ENCODE measurements at places on chromosomes 12 and 14.

DNA sequence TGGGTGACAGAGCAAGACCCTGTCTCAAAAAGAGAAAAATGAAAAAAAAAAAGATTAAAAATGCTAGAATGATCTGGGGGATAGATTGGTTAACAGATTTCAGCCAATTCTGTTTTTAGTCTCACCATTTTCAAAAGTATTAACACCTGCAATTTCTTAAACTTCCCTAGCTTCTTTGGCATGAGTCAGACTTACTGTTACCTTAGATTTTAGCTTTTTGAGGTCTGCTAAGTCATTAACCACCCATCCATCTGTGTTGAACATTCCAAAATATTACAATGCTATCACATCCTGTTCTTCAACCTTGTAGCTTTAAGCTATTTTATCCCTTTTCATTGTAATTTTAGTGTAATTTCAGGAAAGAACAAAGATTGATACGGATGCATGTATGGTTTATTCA, 59.3 kb downstream of the PPP1R13B start:
- no peak for DNase-seq

- no peak for DNase-seq
Measured at GRCh38 chr12:5437182-5437583, 5.3 kb downstream of the NTF3 start.

DNA sequence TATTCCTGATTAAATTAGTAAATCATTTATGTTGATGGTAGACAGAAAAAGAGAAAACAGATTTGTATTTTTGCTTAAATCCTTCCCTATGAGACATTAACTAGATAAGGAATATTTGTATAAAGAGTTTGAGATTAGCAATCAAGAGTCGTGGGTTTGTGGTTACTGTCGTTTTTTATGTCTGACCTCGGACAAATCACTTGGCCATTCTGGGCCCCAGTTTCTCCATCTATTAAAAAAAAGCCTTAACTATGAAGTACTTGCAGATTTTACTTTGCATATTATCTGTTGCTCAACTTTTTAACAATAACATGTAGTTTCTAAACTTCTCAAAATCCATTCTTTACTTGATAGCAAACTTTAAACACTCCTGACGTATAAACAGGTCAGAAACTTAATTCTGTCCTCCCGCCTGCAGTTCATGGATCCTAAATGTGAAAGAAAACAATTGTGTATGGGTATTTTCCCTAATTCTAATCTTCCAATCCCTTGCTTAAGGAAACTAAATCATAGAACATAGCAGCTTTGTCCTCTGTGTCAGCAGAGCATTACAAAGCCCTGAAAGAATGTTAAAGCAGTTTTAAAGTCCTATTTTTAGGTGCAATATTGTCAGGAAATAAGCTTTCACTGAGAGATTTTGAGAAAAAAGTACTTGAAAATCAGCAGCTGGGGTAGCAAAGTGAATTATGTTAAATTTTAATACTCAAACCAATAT, 118.2 kb downstream of the GPR135 start:
- DNase-seq, result no peak

DNA sequence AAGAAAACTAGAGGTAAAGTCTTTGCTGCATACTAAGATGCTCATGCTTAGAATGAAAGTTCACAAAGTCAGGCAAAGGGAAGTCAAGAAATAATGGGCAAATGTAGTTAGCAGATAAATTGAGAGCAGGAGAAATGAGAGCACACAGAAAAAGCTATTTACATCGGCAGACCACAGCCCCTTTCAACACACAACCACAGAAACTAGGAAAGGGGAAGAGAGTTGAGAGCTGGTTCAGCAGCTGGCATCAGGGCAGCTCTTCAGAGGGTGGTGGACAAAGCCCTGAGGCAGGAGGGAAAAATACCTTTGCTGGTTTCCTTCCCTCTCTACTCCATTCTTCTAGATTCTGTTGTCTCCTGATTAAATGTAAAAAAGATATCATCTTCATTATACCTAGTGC, 95.4 kb upstream of the ANO4 start:
- no peak for DNase-seq

- no peak for DNase-seq
Measured at GRCh38 chr14:51855234-51855633, 5.2 kb upstream of the GNG2 start.

- no peak for DNase-seq
Measured at GRCh38 chr12:130689408-130690405, 26.4 kb downstream of the RIMBP2 start.

DNA sequence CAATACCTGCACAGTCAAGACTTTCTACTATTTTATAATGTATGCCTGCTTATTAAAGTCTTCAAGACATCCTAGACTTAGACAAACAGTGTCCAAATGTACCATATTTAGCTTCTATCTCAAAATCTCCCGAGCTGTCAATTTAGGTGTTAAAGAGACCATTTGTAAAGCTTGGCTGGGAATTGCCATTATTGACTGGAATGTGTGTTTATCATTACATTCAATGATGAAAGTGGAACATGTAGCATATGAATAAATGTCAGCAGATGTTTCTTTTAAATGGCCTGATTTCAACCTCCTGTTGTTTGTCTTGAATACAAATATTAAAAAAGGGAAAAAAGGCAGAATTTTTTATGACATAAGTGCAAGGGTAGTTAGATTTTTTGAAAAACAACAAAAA, 572.3 kb downstream of the PRKD1 start:
- no peak for DNase-seq

- no peak for DNase-seq
Measured at GRCh38 chr14:95286645-95287044, 33.1 kb downstream of the CLMN start.

- no peak for DNase-seq
Measured at GRCh38 chr14:93700928-93701327, 87.4 kb downstream of the PRIMA1 start.

- no peak for DNase-seq
Measured at GRCh38 chr12:57715786-57716185, 21.9 kb downstream of the OS9 start.

- no peak for DNase-seq
Measured at GRCh38 chr14:70515811-70516210, 19.0 kb downstream of the ADAM20 start.

- DNase-seq, result no peak
Measured at GRCh38 chr12:2286047-2286446, 233.3 kb downstream of the CACNA1C start.

DNA sequence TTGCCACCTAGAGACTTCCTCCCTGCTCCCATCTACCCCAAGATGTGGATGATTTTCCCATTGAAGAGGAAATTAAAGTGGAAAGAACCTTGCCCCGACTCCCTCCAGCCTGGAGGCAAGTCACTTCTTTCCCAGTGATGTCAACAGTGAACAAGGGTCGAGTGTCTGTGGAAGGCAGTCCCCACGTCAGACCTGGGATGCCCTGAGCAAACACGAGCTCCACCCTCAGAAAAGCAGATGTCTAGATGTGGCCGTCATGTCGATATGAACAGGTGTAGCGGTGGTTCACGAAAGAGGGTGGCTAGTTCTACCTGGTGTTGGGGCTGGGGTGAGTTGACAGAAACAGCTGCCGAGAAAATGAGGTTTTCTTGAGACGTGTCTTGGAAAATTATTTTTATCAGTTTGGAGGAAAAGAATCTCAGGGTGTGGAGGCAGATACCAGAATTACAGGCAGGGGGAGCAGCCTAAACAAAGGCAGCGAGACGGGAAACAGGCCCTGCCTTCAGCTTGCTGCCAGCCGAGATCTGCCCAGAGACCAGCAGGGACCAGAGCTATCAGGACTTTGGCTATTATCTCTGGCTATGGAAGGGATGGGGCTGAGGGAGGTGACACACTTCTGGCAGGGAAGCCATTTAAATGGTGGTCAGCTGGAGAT, 25.9 kb downstream of the SYNDIG1L start:
- DNase-seq, result no peak

- DNase-seq, result no peak
Measured at GRCh38 chr14:31457665-31458659, 656 bp upstream of the DTD2 start.

DNA sequence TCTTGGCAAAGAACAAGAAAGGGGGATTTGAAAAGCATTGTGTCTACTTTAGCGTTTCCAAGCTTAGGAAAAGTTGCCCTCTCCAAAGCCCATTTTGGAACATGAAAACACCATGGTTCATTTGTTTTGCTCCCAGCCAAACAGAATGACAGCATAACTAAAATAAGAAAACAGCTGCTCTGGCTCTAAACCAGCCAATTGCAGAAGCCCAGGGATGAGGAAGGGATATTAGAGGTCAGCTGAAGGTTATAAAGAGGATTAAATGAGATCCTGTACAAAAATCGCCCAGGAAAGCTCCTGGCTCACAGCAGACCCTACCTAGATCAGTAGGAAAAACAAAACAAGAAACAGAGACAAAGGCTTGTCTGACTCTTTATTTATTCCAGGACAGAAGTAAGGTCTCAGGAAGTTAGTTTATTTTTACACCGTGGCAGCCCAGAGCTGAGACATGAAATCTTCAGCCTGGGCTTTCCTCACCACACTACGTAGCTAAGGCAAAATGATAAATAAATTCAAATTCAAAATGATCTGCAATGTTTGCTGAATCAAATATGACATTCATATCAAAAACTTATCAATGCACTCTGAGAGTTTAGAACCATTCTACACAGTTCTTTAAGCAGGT, 25.9 kb downstream of the SPX start:
- no peak for DNase-seq

GRCh38 chr12:68559984-68560850, 50.5 kb upstream of the RAP1B start:
- no peak for DNase-seq

GRCh38 chr14:103545915-103546651, 16.4 kb downstream of the BAG5 start:
- no peak for DNase-seq

DNA sequence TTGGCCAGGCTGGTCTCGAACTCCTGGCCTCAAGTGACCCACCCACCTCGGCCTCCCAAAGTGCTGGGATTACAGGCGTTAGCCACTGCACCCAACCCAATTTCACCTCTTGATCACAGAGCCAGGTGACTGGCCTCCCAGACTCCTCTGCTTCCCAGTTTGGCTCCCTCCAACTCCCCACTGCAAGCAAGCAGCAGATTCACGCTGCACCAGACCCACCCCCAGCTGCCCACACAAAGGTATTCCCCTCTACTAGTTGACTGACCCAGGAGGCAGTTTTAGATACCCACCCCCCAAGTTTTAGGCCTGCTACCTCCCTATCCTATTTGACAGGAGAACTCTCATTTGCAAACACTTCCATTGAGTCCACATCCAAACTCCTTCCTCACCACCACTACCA, 5.2 kb downstream of the RARG start:
- DNase-seq, result no peak

DNA sequence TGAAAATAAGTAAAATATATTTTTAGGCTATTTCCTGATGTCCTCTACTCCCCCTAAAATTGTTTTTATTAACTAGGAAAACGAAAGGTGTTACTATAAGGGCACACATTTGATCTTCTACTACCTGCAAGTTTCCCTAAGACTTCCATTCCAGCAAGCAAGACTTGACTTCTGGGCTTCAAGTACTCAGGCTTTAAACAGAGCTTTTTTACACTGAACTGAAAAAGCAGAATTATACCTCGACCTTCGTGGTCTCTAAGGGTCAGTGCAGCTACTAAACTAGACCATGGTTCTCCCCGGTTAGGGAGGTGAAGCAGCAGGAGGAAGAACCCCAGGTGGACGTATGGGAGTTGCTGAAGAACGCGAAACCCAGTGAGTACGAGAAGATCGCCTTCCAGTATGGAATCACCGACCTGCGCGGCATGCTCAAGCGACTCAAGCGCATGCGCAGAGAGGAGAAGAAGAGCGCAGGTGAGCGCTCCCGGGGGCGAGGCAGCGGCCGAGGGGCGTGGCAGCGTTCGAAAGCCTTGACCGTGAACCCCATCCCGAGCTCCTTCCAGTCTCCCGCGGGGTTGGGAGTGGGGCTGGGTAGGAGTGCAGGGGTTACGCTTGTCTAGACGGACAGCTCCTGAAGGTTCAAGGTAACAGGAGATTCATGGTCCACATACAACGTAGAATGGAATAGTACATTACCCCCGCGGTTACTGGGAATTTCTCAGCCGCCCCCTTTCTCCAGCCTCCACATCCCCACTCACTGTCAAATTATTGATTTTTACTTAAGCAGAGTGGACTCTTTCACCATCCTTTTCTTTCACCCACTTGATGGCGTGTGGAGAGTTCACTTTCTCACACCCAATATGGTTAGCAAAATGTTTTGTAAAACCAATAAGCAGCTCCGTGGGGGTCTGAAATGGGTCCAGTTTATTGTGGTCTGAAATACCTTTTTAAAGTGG, 47.6 kb downstream of the MYBPC1 start:
- no peak for DNase-seq

- no peak for DNase-seq
Measured at GRCh38 chr12:97118796-97119375, 211.8 kb downstream of the NEDD1 start.

DNA sequence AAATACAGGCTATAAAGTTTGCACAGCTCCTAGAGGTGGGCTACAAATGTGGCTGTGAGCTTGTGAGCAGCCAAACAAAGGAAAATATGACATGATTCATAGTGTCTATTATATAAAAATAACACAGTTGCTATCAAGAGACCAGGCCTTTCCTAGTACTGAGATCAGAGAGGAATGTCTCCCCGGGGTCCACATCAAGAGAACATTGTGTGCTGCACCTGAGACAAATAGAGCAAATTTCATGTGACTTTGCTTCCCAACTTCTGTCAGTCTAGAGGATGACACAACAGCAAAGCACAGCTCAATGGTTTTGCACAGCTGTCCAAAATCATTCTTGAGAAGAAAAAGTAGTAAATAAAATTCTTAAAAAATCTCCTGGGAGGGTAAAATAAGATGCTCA, 297.5 kb upstream of the PRKD1 start:
- DNase-seq, result no peak

DNA sequence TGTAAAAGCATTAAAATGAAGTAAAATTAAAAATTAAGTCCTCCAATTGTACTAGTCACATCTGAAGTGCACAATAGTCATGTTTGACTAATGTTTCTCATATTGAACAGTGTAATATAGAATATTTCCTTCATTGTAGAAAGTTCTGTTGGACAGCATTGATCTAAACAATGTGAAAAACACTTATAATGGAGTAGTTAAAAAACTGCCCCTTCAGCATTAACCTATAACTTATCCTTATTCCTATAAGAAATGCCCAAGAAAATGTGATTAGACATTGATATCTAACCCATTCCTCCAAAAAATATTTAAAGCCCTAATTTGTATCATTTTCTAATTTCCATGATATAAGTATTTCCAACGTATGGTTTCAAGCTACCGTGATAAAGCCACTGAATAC, 210.7 kb downstream of the RASSF9 start:
- DNase-seq, result no peak

- DNase-seq, result no peak
Measured at GRCh38 chr12:106255952-106256351, 8.1 kb upstream of the CKAP4 start.

DNA sequence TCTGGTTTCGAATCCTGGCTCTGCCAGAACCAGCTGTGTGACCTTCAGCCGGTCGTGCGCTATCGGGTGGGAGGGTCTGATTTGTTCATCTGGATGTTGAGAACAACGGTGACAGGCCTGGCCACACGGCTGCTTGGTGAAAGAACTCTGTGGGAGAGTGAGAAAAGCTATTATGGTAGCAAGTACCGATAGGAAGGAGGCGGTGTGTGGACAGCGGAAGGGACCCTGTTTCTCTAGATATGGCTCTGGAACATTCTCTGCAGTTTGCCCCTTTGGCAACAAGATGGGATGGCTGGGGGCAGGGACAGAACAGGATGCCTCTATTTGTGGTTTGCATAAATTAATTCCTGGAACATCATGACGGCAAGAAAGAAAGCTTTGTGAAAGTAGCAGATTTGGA, 347.3 kb downstream of the AACS start:
- DNase-seq, result no peak

GRCh38 chr12:1836241-1836803, 16.0 kb downstream of the LRTM2 start:
- DNase-seq, result no peak

- no peak for DNase-seq
Measured at GRCh38 chr14:74973905-74974363, 18.5 kb upstream of the PGF start.
